ENCODE measurements at places on chromosomes 1 and 21.

DNA sequence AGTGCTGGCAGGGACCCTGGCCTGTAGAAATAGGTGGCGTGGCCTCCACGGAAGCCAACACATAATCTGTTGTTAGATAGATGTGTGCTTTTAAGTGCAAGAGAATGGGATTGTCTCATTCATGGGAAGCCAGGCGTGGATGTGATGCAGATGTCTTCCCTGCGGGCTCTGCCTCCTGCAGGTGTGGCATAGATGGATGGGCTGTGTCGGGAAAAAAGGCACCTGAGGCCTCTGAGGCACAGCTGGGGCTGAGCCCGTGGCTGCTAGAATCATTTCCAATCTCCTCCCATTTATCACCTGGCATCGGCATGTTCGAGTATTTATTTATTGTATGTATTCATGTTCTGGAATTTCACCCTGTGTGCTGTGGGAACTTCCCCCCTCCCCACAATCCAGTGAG is 353.4 kb upstream of the AJAP1 start:
- DNase-seq: no peak

DNA sequence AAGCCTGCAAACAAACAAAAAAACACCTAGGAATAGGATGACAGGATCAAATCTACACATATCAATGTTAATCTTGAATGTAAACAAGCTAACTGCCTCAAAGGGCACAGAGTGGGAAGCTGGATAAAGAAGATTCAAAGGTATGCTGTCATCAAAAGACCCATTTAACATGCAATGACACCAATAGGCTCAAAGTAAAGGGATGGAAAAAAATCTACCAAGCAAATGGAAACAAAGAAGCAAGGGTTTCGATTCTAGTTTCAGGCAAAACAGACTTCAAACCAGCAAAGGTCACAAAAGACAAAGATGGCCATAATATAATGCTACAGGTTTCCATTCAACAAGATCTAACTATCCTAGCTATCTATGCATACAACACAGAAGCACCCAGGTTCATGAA is 16.2 kb upstream of the OR2T10 start:
- no peak for DNase-seq

DNA sequence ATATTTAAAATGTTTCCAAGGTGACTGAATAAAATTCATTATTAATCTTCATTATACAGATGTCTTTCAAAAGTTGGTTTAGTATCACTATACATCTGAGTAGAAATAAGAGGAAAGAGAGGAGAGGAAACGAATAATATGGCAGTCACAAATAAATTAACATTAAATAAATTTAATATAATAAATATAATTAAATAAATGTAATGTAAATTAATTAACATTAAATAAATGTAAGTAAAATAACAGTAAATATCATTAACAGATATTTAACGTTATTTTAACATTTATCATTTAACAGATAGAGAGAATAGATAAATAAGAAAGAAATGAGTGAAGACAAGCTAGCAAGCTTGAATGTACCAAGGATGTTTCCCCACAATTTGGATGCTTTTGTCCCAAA is 592.7 kb downstream of the NEGR1 start:
- DNase-seq: no peak

DNA sequence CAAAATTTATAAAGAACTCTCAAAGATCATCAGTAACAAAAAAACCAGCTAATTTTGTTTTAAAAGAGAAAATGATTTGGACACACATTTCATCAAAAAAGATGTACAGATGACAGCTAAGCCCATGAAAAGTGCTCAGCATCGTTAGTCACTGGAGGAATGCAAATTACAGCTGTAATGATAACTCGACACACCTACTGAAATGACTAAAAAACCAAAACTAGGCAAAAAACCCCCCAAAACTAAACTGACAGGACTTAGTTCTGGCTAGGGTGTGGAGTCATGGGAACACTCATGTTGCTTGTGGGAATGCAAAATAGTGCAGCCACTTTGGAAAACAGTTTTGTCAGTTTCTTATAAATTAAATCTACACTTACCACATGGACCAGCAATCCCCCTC is 59.5 kb downstream of the CNIH3 start:
- DNase-seq: peak; percentile 31

DNA sequence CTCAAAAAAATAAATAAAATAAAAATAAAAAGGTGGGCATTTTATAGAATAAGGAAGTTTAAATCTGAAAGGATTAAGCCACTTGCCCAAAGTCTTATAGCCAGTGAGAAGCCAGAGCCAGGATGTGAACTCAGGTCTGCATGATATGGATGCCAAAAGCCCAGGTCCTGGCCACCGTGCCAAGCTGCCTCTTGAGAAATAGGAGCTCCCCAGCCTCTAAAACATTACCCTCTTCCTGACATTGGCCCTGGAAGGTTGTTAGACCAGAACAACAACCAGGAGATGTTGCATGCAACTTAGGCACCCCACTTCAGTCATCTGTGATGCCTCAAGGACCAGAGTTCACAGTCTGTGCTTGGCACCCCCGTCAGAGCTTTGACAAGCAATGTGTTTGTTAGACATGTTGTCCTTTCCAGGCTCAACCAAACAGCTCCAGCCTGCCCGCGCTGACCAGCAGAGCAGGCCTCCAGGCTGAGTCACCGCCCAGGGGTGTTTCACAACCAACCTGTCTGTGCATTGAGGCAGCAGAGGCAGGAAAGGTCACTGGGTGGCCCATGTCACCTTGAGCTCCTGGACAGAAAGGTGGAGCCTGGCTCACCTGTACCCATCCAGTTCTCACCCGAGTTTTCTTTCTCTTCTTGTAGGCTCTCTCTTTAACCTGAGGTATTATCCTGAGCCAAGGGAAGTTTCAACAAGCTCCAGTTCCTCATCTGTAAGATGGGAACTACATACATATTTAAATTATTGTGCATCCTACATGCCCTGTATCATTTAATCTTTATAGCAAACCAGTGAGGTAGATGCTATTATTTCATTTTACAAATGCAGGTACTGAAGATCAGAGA is 14.9 kb upstream of the MED18 start:
- DNase-seq: no peak
